ENCODE measurements at places on chromosomes 13 and 19.
A peak's percentile ranks its signal among the peaks of the same experiment; 100 is the strongest.

- DNase-seq = peak; percentile 55
These were observed 4.5 kb upstream of the RAB3A start for GRCh38 chr19:18208098-18208951.

GRCh38 chr13:98299966-98300350 lies 122.9 kb upstream of the RNF113B start:
- no peak for DNase-seq

GRCh38 chr19:39160889-39161672 lies 35.5 kb downstream of the PAK4 start:
- DNase-seq = no peak

DNA sequence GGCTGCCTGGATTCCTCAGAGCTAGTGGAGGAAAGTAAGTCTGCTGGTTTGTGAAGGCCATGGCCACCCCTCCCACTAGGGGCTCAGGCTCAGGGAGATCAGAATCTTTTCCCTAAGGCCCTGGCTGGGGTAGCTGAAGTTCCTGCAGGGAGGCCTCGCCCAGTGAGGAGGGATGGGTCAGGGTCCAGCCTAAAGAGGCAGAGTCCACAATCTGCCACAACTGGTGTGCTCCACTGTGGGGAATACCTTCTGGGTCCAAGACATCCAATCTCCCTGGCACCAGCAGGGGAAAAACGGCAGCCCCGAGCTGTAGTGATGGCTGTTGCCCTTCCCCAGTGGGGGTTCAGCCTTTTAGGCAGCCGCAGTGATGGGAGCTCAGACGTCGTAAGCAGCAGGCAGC lies 23.2 kb downstream of the IGFL3 start:
- no peak for DNase-seq

- no peak for DNase-seq
These were observed at the start of gene ZNF112 for GRCh38 chr19:44356383-44357111. TSS of gene ZNF112 (minus strand) at chr19:44356680. CDS start at chr19:44340539, 16,141 bp downstream.

- DNase-seq = no peak
These were observed 1503.5 kb downstream of the UQCRFS1 start for GRCh38 chr19:27709496-27709895.

DNA sequence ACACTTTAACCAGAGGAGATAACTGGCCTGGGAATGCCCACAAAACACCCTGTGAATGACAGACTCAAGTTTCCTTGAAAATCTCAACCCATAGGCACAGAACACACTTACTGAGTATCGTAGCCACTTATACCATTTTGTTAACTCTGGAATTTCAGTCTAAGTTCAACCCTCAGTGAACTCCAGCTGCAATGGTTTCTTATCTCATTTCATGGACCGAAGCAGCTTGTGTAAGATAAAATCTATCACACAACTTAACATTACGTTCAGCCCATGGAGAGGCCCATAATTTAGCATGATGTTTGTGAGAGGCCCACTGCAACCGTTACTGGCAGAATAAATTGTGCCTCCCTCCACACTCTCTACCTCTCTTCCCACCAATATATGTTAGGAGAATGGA lies 323.0 kb downstream of the DNAJC15 start:
- no peak for DNase-seq

- DNase-seq = no peak
These were observed 18.1 kb downstream of the N4BP2L1 start for GRCh38 chr13:32409561-32410421.

DNA sequence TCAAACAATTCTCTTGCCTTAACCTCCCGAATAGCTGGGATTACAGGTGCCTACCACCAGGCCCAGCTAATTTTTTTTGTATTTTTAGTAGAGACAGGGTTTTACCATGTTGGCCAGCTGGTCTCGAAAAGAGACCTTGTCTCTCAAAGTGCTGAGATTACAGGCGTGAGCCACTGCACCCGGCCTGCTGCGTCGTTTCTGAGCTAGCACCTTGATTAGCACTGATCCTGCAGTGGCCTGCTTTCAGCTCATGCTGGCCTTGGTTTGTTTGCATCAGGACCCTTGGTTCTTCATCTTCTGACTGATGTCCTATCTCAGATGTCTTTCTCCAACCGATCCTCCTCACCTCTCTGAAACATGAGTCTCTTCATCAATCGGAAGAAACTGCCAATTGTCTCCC lies 4.9 kb upstream of the TFDP1 start:
- no peak for DNase-seq

DNA sequence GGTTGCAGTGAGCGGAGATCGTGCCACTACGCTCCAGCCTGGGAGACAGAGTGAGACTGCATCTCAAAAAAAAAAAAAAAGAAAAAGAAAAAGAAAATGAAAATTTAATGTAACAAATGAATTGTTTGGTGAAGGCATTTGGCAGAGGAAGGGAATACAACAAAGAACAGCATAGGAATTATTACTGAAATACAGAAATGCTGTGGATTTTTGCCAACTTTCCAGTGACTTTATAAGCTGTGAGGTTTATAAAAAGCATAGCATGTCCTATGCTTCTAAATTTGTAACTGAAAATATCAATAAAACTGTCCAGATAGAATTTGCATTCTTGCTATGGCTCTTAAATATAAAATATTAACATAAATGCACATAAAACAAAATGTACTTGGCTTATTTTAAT lies 112.9 kb upstream of the IRS2 start:
- no peak for DNase-seq

DNA sequence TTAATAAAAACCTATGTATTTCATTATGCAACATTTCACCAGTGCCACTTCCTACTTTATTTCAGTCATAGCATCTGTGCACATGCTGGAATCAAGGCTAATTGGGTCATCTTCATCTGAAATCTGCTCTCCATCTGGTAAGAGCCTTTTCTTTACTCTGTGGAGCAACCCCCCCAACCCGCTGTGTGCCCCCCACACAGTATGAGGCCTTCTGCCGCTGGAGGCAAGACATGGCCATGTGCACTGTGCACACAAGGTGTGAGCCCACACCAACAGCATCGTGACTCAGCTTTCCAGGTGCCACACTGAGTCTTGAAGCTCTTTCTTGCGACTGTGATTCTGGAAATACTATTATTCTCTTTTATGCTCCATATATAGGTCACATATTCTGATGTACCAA lies 471.0 kb downstream of the TBC1D4 start:
- no peak for DNase-seq

GRCh38 chr13:50548586-50548985 lies 294.9 kb downstream of the DLEU7 start:
- no peak for DNase-seq

DNA sequence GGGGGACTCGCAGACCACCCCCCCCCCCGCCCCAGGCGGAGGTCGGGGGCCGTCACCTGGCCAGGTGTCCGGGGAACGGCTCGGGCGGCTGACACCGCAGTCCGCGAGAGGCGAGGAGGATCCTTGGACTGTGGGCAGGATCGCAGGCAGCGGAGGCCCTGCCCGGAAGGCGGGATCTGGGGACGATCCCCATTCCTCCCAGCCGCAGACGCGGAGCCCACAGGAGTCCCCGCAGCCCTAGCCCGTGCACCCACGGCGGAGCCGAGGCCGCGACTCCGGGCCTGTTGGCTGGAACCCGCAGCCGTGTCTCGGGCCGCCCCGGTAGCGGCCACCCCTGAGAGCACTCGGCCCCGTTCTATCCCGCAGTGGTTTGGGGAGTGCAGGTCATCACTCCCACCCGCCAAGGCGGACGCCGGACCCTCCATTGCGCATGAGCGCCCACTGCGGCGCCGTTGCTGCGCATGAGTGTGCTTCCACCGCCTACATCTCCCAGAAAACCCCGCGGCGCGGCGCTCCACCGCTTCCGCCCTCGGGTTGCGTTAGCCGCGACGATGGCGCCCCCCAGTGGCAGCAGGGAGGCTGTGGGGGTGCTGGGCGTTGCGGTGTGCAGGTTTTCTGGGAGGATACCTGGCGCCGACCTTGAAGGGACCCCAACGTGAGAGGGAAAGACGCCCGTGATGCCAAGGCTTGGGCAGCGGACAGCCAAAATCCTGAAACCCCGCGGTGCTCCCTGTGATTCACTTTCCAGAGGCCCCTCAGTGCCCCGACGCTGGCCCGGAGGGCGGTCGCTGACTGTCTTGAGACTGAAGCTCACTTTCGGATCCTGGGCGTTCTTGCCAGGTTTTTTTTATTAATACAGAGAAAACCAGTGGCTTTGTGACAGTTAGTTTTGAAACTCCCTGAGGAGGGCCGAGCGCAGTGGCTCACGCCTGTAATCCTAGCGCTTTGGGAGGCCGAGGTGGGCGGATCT lies 4.4 kb upstream of the ZNF329 start:
- DNase-seq = peak; percentile 99

GRCh38 chr13:31200637-31200971 lies 829 bp downstream of the B3GLCT start:
- DNase-seq = peak; percentile 38

DNA sequence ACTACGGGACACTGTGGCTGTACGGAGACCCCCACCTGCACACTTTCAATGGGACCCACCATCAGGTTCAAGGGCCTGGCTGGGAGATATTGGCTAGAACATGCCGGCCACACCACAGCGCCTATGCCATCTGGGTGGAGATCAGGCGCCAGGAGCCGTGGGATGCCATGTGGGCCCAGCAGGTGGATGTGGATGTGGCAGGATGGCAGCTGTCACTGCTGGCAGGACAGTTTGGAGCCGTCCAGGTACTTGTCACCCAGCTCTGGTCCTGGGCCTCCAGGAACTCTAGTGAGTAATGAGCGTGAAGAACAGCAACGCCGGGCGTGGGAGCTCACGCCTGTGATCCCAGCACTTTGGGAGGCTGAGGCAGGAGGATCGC lies 15.7 kb upstream of the FXYD3 start:
- DNase-seq = no peak

GRCh38 chr19:31781542-31781941 lies 432.3 kb upstream of the TSHZ3 start:
- DNase-seq = no peak

DNA sequence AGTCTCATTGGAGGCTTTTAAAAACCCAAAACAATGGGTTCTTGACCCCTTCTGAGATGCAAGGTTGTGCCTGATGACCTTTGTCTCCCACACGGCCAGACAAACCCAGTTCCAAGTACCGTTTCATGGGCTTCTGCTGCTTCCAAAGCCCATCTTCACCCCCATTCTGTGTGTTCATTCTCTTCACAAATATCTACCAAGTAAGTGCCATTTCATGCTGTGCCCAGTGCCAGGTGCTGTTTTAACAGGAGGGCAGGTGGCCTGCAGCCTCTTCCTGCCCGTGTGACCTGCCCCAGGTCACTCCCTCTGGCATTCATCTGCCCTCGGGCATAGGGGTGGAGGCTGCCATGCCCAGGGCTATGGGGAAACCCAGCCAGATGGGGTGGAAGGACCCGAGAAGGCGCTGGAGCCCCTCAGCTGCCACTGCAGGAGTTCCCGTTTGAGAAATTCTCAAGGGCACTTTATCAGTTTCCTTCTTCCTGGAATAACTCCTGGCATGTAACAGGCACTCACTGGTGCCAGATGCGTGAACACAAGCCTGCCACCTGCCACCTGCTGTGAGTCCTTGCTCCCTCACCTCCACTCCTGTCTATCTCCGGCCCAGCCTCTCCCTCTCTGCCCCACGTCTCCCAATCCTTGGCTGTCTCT lies 12.5 kb downstream of the CAPN12 start:
- no peak for DNase-seq

DNA sequence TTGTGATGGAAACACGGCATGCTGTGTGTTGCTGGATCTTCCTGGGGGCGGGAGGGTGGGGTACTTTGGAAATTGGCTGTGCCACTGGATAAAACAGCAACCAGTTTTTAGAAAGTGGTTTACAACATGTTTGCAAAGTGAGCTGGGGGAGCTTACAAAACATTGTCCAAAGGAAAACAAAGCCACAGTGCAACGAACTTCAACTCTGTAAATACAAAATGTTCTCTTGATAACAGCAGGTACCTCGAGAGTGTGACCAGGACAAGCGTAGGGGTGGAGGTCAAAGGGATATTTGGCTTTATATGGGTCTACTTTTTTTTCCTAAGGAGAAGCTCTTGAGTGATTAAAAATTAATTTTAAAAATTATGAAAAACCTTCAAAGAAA lies 2.5 kb downstream of the IGSF23 start:
- no peak for DNase-seq

DNA sequence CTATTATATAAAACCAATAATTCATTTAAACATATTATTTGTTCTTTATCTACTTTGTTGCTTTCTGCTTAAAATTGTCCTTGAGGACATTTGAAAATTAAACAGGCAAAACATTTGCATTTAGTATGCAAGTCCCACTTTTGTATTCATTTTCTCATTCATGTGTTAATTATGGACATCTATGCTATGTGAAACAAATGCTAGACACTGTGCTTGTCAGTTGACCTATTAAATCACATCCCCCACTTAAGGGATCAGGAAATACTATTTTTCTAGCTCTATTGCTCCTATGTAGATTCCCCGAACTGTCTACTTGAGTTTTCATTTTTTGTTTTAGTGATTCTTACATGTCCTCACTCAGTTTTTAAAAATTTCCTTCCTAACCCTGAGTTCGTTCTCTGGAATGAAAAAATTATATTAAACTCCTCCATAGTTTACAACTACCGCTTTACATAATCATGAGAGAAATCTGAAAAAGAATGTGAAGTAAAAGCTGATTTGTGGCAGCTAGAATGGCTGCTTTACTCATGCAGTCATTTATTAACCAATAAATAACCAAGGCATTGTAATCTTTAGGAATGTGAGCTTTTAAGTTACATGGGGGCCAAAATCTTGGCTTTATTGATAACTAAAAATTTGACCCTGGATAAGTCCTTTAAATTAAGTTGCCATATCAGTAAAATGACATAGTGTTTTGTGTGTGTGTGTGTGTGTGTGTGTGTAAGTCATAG lies 188.5 kb downstream of the LIG4 start:
- DNase-seq = no peak

- DNase-seq = no peak
These were observed 126.2 kb upstream of the SPACA7 start for GRCh38 chr13:112249644-112250610.

- no peak for DNase-seq
These were observed 40.0 kb downstream of the ESD start for GRCh38 chr13:46756977-46757376.

- DNase-seq = no peak
These were observed 17.7 kb upstream of the RUBCNL start for GRCh38 chr13:46404733-46405100.

GRCh38 chr13:41434831-41435520 lies 22.4 kb upstream of the RGCC start:
- DNase-seq = no peak

DNA sequence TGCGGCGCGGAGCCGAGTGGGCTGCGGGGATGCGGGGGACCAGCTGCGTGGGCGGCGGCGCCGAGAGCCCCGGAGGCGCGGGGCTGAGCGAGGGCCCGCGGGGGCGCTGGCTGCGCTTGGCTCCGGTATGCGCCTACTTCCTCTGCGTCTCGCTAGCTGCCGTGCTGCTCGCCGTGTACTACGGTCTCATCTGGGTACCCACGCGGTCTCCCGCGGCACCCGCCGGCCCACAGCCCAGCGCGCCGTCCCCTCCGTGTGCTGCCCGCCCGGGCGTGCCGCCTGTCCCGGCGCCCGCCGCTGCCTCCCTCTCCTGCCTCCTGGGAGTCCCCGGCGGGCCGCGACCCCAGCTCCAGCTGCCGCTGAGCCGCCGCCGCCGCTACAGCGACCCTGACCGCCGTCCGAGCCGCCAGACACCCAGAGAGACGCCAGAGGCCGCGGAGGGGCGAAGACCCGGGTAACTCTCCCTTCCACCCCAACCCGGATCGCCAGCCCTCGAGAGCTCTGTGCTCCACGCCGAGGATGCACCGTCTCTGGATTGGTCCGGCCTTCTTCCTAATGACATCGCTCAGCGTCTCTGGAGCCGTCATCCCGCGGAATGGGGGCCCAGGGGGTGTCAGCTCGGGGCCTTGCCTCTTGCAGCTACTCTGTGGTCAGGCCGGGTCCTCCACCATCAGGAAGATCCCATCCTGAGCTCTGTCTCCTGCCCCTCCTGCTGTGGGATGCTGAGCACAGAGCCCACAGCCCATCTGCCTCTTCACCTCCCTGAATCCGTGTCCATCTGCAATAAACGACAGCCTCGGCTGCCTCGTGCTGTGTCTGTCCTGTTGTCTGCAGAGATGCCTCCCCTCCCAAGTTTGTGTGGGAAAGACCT lies 441 bp downstream of the INAFM1 start:
- no peak for DNase-seq

Measured in activated CD4-positive, alpha-beta T cell treated with anti-CD3 and anti-CD28 coated beads, Interleukin-2, amount 50 U/mL, for 1 hour (primary cell).